Left colon (tissue), 2 donors: ENCODE measurements at places on chromosomes 6 and 20.

DNA sequence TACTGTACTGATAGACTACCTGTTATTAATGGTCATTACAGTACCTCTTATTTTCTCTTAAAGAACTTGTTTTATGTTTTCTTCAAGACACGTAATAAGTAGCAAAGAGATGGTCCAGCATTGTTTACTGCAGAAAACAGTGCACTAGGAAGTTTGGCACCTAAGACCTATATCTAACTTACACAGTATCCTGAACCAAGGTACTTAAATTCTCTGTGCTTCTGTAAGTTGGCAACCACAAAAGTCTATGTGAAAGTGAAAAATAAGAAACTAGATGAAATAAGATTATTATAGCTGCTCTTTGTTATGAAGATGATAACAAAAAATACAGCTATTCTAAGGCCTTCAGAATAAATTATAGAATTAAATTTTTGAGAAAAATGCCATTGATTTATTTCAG lies 411.7 kb upstream of the SOX4 start:
- no peak for DNase-seq

DNA sequence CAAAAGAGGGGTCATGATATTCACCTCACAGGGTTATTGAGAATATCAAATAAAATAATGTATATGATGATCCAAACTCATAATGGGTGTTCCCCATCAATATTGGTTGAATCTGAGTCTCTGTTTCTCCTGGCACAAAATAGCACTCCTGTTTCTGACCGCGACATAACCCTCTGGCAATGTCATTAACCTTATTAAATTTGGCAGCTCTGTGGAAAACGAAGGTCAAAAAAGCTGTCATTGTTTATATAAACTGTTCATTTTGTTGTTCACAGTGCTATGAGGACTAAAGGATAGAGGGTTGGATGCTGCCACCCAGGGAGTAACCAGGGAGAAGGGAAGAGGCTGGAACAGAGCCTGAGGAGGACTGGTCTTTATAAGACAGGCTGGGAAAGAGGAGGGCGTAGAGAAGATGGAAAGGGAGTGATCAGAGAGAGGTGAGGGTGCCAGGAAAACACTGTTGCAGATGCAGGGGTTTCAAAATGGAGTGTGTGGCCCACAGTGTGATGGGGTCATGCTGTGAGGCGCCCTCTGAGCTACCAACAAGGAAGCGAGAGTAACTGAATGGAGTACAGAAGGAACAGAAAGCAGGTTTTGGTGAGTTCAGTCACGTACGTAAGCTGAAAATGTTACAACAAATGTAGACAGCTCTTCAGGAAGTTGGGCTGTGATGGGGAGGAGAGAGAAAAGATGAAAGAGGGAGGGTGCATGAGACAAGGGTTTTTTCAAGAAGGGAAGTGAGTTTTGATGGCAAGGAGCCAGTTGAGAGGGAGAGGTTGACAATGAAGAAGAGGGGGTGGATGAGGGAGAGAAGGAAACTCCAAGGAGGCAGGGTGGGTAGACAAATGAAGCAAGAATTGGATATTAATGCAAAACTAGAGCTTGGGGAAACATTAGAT lies 251.6 kb upstream of the TAB2 start:
- DNase-seq = no peak

DNA sequence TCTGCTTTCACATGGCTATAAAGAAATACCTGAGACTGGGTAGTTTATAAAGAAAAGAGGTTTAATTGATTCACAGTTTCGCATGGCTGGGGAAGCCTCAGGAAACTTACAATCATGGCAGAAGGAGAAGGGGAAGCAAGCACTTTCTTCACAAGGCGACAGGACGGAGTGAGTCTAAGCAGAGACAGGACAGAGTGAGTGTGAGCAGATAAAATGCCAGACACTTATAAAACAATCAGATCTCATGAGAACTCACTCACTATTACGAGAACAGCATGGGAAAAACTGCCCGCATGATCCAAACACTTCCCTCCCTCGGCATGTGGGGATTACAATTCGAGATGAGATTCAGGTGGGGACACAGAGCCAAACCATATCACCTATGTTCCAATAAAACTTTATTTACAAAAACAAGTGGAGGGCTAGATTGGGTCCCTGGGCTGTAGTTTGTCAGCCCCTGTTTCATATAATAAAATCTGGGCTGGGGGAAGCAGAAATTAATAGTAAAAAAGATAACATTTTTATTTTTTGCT lies 37.1 kb upstream of the CTAGE9 start:
- DNase-seq = no peak

DNA sequence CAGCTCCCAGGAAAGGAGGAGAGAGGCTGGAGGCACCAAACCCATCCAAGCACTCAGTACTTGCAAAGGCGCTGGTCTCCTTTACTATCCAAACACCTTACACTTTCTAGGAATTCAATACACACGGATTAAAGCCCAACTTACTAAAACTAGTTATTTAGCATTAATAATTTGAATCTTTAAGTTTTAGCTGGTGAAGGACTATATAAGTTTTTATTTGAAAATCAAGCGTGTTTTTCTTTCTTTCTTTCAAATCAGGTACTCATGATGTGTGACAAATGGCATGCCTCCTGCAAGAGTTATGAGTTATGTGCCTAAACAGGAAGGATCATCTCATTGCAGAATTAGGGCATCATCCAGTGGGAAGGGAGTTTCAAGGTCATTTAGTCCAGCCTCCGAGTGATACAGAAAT lies 263.7 kb downstream of the ADGB start:
- DNase-seq = no peak

- DNase-seq = no peak
These were observed 226.1 kb upstream of the GMDS start for GRCh38 chr6:2471472-2471871.

DNA sequence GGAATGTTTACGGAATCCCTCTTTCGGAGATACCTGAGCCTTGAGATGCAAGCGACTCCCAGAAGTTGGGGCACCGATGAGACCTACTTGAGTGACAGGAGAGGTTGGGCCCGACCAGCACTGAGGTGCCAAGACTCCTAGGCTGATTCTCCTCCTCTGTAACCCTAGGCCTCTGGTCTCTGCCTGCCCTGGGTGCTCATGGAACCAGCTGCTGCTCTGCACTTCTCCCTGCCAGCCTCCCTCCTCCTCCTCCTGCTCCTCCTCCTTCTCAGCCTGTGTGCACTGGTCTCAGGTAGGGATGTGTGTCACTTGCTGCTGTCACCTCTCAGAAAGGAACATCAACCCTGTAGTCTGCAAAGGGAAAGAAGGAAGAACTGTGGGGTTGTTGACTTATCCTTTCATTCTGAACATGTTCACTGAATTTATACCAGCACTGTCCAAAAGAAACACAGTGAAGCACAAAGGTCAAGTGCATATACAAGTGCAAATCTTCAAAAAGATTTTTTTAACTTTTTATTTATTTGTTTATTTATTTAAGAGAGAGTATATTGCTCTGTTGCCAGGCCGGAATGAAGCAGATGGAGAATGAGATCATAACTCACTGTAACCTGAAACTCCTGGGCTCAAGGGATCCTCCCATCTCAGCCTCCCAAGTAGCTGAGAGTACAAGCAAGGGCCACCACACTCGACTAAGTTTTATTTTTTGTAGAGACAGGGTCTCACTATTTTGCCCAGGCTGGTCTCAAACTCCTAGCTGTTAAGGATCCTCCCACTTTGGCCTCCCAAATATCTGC lies 913 bp downstream of the BTN2A2 start:
- DNase-seq = peak; percentile 52

DNA sequence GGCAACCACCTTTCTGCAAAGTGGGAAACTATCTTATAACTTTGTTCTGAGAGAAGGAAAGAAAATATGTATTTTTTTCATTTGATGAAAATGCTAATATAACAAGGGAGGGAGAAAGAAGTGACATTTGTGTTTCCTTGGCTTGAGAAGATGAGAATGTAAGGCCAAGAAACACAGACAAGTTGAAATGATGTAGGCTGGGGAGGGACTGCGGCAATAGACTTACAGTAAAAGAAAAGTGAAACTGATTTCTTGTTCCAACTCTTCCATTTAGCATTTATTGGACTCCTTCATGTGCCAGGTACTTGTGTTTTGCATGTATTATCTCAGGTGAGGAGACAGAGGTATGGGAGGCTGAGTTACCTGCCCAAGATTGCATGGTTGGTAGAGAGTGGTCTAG lies 130.9 kb downstream of the CARMIL1 start:
- DNase-seq = no peak

DNA sequence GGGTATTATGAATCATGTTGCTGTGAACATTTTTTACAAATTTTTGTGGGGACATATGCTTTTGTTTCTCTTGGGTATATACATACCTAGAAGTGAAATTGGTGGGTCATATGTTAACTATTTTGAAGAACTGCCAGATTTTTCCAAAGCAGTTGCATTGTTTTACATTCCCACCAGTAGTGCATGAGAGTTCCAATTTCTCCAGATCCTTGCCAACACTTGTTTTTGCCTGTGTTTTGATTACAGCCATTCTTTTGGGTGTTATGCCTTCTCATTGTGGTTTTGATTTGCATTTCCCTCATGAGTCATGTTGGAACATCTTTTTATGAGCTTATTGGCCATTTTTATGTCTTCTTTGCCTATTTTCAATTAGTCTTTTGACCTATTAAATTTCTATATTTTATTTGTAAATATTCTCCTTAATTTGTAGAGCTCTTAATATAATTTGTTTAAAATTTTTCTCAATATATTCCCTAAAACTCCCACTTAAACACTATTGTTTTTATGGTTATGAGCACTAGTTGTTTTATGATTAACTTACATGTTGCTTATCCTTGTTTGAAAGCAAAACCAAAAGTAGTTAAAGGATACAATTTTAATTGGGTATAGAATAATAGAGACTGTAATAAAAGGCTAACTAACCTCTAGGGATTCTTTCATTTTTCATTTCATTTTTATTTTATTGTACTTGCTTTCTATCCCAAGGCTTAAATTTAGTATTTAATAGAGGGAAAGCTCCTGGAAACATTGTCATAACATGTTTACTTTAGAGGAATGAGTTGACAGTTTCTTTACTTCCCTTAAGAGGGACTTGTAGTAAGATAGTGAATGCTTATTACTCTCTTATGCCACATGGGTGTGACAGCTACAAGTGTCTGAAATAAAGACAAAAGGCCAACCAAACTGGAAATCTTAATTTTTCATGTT lies 5.5 kb downstream of the UBR2 start:
- DNase-seq = no peak

DNA sequence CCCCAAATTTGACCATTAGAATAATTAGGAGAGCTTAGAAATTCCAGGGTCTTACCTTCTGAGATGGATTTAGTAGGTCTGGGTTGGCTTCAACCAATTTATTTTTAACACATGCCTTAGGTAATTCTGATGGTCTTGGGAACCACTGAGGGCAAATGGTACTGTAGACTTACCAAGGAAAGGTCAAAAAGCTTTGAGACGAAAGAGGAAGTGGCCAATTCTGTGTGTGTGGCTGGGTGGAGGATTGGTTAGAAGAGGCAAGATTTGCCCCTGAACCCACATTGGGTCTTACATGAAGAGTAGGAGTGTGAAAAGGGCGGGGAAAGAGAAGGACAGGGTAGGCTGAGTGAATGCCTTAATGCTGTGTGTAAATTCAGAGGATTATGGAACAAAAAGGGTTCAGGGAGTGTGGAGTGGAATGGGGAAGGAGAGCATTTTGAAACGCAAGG lies 2.7 kb downstream of the ITCH start:
- no peak for DNase-seq

DNA sequence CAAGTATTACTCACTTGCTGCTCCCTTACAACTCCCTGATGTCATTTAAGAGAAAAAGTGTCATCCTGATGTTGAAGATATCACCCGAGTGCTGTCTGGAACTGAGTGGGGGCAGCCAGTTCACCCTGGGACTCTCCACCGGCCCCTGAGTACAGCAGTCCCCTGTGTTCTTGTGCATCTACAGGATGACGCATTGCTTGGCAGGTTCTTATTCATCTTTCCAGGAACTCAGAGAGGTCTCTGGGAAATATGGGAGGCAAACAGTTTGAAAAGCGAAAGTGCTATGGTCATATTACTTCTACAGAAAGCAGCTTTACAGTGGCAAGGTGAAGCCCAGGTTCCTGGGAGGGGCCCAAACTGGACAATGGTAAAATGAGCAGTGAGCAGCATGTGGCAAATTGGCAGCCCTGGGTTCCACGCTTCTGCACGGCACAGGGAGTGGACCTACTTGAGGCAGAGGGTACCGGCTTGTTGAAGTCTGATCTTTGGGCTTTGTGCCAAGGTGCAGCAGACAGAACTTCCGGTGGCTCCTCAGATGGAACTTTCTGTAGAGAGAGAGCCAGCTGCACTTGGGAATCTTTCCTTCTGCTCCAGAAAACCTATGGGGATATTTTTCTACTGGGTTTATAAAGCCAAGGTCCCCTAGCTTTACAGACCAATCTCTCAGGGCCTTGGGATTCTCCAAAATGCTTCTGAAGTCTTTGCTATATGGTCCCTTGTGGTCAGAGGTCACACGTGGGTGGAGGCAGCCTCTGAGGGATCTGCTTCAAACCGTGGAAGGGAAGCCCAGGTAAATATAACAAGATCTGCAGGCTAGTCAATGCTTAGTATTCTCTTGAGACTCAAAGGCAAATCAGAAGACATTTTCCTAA lies 128.3 kb downstream of the MAP3K7 start:
- DNase-seq = no peak

DNA sequence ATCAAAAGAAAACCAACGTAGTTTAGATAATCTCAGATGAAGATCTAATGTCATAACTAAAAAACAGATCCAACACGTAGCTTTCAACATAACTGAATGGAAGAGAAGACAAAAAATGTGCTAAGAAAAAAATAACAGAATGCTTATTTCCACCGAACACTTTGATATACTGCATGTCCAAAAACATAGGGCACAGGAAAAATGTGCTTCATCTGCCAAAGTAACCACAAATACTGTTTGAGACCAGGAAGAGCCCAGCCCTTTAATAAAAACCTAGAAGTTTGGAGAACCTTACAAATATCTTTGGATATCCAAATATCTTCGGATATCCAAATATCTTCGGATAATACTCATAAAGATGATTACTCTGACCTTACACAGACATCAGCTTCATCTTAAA lies 19.8 kb downstream of the LAMA4 start:
- DNase-seq = no peak

DNA sequence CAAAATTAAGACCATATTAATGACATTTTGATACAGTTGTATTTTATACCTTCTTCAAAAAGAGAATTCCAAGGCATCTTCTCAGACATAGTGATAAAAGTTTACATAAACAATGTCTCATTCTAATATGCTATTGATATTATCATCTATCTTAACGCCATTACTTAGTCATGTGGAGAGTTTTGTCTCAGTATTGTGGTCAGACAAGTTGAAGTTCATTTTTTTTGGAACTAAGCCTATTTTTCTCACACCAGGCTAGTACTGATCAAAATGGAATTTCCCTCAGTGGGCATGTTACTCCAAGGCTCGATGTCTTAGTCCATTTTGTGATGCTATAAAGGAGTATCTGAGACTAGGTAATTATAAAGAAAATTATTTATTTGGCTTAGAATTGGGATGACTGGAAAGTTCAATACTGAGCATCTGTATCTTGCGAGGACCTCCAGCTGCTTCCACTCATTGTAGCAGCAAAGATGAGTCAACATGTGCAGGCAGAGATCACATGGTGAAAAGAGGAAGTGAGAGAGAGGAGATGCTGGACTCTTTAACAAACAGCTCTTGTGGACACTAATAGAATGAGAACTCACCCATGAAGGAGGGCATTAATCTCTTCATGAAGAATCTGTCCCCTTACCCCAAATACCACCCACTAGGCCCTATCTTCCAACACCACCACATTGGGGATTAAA lies 825.5 kb upstream of the MANEA start:
- DNase-seq = no peak

- DNase-seq = no peak
These were observed 8.8 kb upstream of the CD93 start for GRCh38 chr20:23094927-23095326.

GRCh38 chr6:143205991-143206390 lies 145.3 kb downstream of the AIG1 start:
- no peak for DNase-seq
